ENCODE measurements at places on chromosomes 4 and X.
A peak's percentile ranks its signal among the peaks of the same experiment; 100 is the strongest.

- H3K27me3 ChIP-seq, result no peaks in the 10 kb centered on the region
- H3K36me3 ChIP-seq, result no peaks in the 10 kb centered on the region
- peak overlapping the region; percentile 10 for H3K27ac ChIP-seq
- peak overlapping the region; percentile 58 for H3K4me3 ChIP-seq
Observed at GRCh38 chrX:155767051-155767875, 113.9 kb upstream of the VAMP7 start.

DNA sequence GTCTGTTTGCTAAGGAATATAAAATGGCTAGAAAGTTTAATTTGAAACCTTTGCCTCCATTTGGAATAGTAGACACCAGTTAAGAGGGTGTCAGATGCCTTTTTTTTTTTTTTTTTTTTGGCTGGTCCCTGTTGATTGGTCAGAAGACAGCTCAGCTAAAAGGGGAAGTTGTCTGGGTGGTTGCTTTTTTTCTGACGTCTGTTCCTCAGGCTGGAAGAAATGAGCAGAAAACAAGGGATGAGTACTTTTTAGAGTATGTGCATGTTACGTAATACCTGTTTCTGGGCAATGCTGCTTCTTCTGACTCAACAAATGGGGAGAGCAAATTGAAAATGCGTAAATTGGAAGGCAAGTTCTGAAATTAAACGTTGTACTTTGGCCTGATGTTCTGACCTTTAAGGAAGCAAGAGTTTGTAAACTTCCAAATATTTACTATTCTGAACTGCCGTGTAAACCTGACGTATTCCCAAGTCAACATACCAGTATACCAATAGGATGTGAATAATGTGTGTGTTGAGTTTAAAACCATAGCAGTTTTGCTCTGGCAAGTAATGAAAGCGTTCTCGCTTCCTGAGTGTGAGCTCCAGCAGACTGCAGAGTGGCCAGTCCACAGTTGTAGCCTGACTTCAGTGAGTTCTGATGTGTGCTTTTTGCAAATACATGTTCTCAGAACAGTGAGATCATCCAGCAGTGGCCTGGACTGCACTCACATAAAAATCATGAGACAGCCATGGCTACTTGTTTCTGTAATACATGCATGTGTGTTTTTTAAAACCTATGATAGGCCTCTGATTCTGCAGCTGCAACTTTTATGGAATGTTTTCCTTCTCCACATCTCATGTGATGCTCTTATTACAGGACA, 1.7 kb downstream of the SAT1 start:
- H3K4me1 ChIP-seq, result no peaks in the 10 kb centered on the region
- no peaks in the 10 kb centered on the region for H3K27me3 ChIP-seq
- H3K27ac ChIP-seq, result peak overlapping the region; percentile 86
- H3K4me3 ChIP-seq, result peak overlapping the region; percentile 65
- H3K36me3 ChIP-seq, result no peaks in the 10 kb centered on the region

DNA sequence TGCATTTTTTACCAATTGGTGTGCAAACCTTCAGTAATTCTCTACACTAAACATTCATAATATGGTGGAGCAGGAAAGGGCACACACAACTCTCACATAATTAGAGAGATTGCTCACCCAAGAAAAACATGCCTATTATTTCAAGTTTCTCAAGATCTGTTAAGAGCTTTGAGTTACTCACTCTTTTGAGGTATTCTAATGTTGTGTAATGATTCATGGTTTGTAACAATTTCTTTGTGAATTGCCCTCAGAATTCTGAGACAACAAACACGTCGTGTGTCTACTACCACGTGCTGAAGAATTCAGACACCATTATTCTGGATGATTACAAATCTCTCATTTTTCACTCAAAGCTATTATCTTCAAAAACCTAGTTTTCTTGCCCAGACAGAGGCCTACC, 82.8 kb downstream of the PDGFC start:
- H3K36me3 ChIP-seq, result no peaks in the 10 kb centered on the region
- no peak overlapping the region for H3K4me3 ChIP-seq
- H3K27me3 ChIP-seq, result no peaks in the 10 kb centered on the region
- no peak for DNase-seq

DNA sequence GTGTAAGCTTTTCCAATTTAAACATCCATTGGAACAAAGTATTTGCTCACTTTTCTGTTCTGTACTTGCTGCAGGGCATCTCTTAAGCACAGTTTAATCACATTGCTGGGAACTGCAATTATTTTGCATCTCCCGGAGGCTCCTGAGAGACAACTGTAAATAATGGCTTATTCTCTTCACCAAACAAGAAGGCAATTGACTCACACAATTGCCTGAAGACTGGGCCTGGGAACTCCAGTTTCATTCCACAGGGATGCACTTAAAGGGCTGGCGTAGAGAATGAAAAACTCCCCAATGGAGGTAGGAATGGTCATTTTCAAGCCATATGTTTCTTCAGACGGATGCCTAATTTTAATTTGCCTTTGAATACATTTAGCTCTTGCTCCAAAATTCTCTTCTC, 29.5 kb downstream of the TFDP3 start:
- no peak for DNase-seq
- no peak overlapping the region for H3K27ac ChIP-seq
- H3K27me3 ChIP-seq, result no peaks in the 10 kb centered on the region
- no peaks in the 10 kb centered on the region for H3K36me3 ChIP-seq
- no peaks in the 10 kb centered on the region for H3K4me1 ChIP-seq
- no peak overlapping the region for H3K4me3 ChIP-seq

GRCh38 chr4:100287534-100287933, 97.3 kb upstream of the DDIT4L start:
- no peaks in the 10 kb centered on the region for H3K36me3 ChIP-seq
- no peak overlapping the region for H3K27ac ChIP-seq
- no peaks in the 10 kb centered on the region for H3K27me3 ChIP-seq
- no peak for DNase-seq
- no peak overlapping the region for H3K4me3 ChIP-seq

GRCh38 chrX:68932611-68933010, 103.8 kb downstream of the EFNB1 start:
- no peaks in the 10 kb centered on the region for H3K27me3 ChIP-seq
- H3K4me1 ChIP-seq, result no peaks in the 10 kb centered on the region
- no peak overlapping the region for H3K4me3 ChIP-seq
- H3K27ac ChIP-seq, result no peak overlapping the region

- no peaks in the 10 kb centered on the region for H3K36me3 ChIP-seq
- DNase-seq, result no peak
- no peaks in the 10 kb centered on the region for H3K4me1 ChIP-seq
- H3K27me3 ChIP-seq, result no peaks in the 10 kb centered on the region
- H3K4me3 ChIP-seq, result no peak overlapping the region
Observed at GRCh38 chrX:101287402-101287801, 3.7 kb downstream of the TAF7L start.

GRCh38 chr4:99722725-99723124, 65.1 kb upstream of the C4orf54 start:
- H3K4me1 ChIP-seq, result peaks cover 15% of the 10 kb centered on the region
- no peak overlapping the region for H3K4me3 ChIP-seq
- no peak for DNase-seq
- no peaks in the 10 kb centered on the region for H3K36me3 ChIP-seq

DNA sequence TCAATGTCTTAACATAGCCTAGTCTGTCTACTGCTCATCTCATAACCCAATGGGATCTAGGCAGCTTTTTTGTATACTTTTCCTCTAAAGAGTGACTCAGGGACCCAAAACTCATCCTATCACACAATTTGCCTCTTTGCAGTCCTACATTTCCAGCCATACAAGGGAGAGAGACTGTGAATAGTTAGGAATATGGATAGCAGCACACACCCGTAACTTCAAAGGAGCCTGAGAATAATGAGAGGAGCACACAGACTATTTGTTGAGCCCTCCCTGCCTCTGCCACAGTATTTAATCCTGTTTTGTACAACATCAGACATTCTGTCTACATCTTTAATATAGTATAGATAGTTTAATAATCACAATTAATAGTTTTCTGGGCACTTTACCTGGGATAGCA, 83.2 kb downstream of the AREG start:
- no peaks in the 10 kb centered on the region for H3K4me1 ChIP-seq
- no peaks in the 10 kb centered on the region for H3K36me3 ChIP-seq
- H3K27me3 ChIP-seq, result no peaks in the 10 kb centered on the region
- no peak overlapping the region for H3K4me3 ChIP-seq

GRCh38 chrX:142296421-142296820, 91.3 kb upstream of the MAGEC2 start:
- no peak overlapping the region for H3K27ac ChIP-seq
- no peak overlapping the region for H3K4me3 ChIP-seq
- DNase-seq, result no peak
- H3K36me3 ChIP-seq, result no peaks in the 10 kb centered on the region
- H3K4me1 ChIP-seq, result no peaks in the 10 kb centered on the region

GRCh38 chr4:75063433-75063832, 130.5 kb downstream of the PARM1 start:
- no peaks in the 10 kb centered on the region for H3K36me3 ChIP-seq
- H3K27me3 ChIP-seq, result no peaks in the 10 kb centered on the region
- no peak overlapping the region for H3K27ac ChIP-seq
- DNase-seq, result no peak
- H3K4me1 ChIP-seq, result no peaks in the 10 kb centered on the region

DNA sequence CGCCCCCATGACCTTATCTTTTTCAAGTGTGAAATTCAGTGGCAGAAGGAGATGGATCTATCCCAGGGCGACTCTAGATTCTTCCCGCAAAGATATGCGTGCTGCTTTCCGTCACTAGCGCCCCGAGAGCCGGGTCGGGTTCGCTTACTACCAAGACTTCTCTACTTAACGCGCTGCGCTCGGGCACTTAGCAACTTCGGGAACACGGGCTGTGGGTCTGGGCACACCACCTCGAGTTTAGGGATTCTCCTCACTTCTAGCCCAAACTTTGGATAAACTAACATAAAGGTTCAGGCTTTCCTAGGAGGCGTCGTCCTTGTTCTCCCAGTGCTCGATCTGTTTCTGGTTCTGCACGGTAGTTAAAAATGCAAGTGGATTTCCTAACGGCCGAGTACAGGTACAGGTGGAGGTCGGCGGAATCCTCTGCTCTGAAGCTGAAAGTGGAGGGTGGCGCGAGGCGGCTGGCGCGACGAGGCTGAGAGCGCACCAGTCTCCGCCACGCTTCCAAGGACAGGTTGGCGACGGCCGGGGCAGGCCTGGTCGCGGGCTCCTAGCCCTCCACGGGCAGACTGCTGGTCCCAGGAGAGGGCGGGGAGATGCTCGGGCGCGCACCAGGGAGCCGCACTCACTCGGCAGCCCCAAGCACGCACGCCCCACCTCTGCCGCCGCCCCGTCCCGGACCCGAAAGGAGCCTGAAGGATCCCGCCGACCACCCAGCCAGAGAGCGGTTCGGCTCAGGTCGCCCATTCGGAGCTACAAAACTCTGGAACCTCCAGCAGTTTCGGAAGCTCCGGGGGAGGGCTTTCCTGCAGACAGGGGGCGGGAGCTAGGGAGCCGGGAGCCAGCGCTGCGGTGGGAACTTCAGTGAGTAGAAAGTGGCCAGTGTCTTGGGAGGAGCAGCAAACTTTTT, 100.8 kb upstream of the TENM3 start:
- H3K27ac ChIP-seq, result no peak overlapping the region
- no peaks in the 10 kb centered on the region for H3K27me3 ChIP-seq
- DNase-seq, result peak; percentile 36
- peak overlapping the region; percentile 67 for H3K4me3 ChIP-seq
- peaks cover 5% of the 10 kb centered on the region for H3K4me1 ChIP-seq
- no peaks in the 10 kb centered on the region for H3K36me3 ChIP-seq

DNA sequence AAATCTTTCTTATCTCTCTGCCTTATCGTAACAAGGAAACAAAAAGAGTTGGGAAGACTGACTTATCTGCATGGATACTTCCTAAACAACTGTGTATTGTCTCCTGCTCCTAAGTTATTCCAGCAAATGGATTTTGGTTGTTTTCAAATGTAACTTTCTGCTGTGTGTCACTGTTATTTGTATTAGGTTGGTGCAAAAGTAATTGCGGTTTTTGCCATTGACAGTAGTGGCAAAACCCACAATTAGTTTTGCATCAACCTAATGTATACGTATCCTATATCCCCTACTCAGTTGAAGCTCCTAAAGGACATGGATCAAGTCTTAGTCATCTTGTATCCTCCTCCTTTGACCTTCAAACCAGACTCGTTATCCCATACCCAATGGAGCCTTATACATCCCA, 263.4 kb upstream of the GPR101 start:
- no peak for DNase-seq
- H3K36me3 ChIP-seq, result no peaks in the 10 kb centered on the region
- H3K4me3 ChIP-seq, result no peak overlapping the region
- H3K27ac ChIP-seq, result no peak overlapping the region

DNA sequence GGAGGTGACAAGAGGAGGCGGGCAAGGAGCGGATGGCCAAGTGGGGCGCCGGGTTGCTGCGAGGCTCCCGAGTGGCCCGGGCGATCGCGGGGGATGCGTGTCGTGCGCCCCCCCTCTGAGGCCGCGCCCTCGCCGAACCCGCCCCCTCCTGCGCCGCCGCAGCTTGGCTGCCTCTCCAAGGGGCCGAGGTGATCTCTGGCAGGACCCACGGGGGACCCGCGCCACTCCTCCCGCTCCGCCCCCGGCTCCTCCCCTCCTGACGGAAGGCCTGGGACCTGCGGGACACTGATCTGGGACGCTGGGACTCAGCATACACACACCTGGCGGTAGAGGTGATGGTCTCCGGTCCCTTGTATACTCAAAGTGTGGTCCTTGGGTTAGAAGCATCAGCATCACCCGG, 21.9 kb upstream of the FAM47C start:
- H3K27ac ChIP-seq, result no peak overlapping the region
- no peak for DNase-seq
- H3K27me3 ChIP-seq, result no peaks in the 10 kb centered on the region
- no peaks in the 10 kb centered on the region for H3K36me3 ChIP-seq

DNA sequence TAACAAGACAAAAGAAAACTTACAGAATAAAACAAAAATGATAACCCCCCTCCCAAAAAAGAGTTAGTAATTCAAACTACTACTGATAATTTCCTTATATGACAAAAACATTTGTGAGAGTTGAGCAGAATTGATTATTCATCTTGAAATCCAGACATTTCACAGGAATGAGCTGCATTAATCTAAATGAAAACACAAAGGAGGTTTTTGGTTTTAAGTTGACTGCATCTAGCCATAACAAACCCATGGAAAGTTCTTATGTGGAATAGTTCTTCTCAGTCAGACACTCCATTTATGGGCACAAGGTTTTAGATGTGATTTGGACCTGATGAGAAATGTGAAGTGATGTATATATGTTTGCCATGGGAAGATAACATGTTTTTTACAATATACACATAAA, 95.4 kb downstream of the VCX2 start:
- H3K27ac ChIP-seq, result no peak overlapping the region
- H3K4me1 ChIP-seq, result no peaks in the 10 kb centered on the region
- no peaks in the 10 kb centered on the region for H3K36me3 ChIP-seq
- no peak for DNase-seq

- no peaks in the 10 kb centered on the region for H3K4me1 ChIP-seq
- no peaks in the 10 kb centered on the region for H3K27me3 ChIP-seq
- no peak overlapping the region for H3K27ac ChIP-seq
- H3K36me3 ChIP-seq, result no peaks in the 10 kb centered on the region
Observed at GRCh38 chrX:128458888-128459287, 406.7 kb upstream of the ACTRT1 start.
